Fibroblast of lung (primary cell): ENCODE measurements at places on chromosomes 1 and 21. TPM values are rescaled to one million over a fixed set of nuclear protein-coding genes. Genes with fewer than 3 reads are reported as not detected.

GRCh38 chr1:2560299-2561073 is 4.3 kb downstream of the TNFRSF14 start:
- DNase-seq = no peak

Gene JMJD4
- total RNA-seq = 26.4 and 26.7 TPM in 2 replicates

GRCh38 chr1:230916587-230917283 is 48.4 kb upstream of the C1orf198 start:
- no peak for DNase-seq

Gene LGR6
- total RNA-seq = not detected in 2 replicates

DNA sequence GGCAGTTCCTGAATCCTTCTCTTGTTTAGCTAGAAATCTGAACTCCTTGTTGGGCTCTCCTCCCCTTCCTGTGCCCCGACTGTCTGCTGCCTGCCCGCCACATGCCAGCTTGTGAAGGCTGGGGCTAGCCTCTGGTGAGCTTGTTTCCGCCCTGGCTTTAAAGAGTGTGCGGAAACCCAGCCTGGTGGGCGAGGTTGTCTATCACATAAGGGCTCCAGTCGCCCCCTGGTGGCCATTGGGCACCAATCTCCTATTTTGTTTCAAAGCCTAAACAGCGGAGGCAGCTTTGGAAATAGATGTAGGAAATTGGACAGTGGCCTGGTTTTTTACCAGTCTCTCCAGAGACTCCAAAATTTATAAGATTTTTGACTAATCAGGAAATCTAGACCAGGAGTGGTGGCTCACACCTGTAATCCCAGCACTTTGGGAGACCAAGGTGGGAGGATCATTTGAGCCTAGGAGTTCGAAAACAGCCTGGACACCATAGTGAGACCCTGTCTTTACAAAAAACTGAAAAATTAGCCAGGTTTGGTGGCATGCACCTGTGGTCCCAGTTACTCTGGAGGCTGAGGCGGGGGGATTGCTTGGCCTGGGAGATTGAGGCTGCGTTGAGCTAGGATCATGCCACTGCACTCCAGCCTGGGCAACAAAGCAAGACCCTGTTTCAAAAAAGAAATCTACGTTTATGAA is 9.8 kb downstream of the ATP8B2 start:
- DNase-seq = peak; percentile 70

DNA sequence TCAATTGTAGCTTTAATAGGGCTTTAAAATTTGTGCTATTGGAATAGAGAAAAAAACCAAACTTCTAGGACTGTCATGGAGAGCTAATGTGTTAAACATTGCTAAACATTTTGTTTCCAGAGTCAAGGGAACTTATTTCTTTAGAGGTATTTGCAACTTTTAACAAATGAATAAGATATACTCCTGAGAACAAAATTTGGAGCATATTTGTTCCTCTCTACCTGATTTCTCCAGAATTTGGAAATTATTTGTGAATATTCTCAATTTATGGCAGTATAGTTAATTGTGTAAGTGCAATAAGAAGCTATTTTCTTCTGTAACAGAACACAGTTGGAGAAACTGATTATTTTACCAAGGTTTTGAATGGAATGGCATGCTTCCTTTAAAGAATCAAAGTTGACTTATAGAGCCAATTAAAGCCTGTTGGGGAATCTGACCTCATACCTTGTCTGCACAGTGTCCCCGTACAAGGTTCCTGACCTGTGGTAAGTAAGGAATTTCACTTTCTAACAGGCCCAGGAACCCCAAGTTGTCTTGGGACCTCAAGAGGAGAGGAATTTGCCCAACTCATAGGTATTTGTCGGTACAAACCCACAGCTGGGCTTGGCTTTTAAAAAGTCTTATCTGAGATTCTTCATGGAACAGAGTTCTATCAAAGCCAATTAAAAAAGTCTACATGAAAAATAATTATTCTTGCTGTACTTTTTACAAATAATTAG is 72.6 kb upstream of the CSF1 start:
- no peak for DNase-seq

DNA sequence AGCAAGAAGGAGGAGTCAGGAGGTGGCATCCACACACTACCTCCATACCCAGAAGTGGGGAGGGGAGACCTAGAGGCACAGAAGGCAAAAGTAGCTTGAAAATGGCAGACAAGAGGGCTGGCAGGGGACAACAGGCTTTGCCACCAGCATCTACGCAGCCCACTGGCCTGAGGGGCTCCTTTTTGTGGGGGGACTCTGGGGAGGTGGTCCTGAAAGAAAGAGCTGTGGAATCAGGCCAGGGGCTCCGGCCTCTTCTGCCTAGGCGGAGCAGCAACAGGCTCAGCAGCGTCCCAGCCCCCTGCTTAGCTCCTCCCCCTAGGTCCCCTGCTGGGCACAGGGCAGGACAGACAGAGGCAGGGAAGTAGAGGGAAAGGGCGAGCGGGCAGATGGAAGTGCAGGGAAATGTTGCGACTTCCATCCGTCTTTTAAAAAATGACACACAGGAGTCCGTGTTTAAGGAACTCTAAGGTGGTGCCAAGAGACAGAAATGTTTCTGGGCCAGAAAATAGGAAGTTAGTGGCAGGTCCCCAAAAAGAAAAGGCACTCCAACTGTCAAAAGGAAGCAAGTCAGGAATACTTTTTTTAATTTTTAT is 10.0 kb upstream of the LEFTY2 start:
- DNase-seq = no peak

DNA sequence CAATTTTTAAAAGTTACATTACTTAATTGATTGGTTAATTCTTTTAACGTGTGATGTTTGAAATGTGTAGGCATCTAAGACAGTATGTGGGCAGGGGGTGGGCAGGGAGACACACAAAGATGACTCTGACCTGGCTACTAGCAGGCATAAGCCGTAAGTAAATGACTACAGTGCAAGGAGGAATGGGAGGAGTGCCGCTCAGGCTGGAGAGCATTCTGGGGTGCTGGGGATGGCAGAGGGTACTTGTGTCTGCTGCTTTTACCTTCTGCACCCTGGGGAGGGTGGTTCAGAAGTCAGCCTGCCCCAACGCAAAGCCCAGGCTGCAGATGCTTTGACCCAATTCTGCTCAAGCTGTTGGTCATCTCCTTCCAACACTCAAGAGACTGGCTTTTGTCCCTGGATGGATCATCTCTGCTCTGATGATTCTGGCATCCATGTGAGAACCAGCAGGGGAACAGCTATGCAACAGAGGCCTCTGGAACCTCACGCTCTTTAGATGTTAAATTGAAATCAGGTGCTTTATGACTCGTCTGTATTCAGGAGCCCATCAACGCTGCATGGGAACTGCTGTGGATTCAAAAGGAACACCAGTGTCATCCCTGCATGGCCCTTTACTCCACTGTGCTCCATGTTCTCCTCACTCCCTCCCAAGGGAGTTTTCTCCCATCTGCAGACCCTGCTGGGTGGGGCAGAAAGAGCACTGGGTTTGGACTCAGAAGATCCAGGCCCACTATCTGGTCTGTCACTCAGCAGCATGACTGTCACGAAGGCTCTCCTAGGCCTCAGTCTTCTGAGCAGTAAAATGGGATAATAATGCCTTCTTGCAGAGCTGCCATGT is 78.8 kb downstream of the FAM78B start:
- no peak for DNase-seq

- no peak for DNase-seq
Measured at GRCh38 chr1:53614231-53615021, 124.5 kb downstream of the GLIS1 start.

DNA sequence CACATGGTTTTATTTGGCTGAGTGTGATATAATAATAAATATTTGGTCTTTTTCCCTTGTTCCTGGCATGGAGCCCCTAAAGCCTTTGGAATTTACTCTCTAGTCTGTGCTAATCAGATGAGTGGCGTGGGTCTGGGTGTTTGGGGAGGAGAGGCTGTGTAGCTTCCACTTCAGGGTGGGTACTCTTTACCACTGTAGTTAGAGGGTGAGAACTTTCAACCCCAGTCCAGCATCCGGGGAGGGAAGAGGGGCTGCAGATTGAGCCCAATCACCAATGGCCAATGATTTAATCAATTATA is 20.0 kb downstream of the USP25 start:
- DNase-seq = peak; percentile 33

Gene TCHH
- total RNA-seq = under 0.01 TPM in 1 of 2 replicates, not detected in the other

DNA sequence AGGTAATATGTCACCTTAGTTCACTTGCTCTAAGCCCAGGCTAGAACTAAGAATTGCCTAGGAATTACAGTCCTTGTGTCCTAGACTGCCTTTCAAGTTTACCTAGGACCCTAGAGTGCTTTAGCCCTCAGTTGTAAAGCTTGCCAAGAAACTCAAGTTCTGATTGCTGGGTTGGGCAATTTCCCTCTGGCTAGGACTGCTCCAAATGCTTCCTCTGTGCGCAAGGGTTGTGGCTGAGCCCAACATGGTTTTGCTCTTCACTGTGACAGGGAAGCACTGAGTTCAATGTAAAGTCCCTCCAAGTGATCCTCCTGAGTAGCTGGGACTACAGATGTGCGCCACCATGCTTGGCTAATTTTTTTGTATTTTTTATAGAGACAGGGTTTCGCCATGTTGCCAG is 102.3 kb upstream of the NEK7 start:
- no peak for DNase-seq

Gene PADI1
- total RNA-seq = not detected in 2 replicates

DNA sequence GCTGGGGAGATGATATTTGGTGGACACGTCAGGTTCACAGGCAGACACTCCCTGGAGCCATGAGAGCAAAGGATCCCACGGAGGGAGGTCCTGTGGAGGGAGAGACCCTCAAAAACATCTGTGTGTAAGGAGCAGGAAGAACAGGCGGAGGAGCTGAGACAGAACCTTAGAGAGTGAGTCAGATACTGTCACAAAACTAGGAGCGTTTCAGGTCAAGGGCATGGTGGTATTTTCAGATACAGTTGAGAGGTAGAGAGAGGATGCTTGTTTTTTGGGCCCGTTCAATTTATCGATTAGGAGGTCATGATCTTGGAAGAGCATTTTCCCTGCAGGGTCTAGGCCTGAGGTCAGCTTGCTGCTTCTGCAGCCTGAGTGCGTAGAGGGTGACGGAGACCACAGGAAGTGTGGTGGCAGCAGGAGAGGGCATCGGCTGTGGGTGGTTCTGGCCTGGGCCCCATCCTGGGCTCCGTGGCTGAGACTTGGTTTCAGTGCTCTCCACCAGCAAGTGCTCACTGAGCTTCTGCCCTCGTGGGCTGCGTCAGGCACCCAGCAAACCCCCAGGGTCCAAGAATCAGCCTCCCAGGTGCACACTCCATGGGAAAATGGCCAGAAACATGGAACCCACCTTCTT is 39.9 kb downstream of the SPSB1 start:
- no peak for DNase-seq

Gene CMPK1
- total RNA-seq = 65.1 and 66.8 TPM in 2 replicates
